Brain pericyte (primary cell): ENCODE measurements at places on chromosomes 12 and 14.

- no peak for DNase-seq
Measured at GRCh38 chr12:102300824-102301461, 103.3 kb upstream of the PMCH start.

- no peak for DNase-seq
Measured at GRCh38 chr14:61542848-61543790, 152.2 kb upstream of the HIF1A start.

DNA sequence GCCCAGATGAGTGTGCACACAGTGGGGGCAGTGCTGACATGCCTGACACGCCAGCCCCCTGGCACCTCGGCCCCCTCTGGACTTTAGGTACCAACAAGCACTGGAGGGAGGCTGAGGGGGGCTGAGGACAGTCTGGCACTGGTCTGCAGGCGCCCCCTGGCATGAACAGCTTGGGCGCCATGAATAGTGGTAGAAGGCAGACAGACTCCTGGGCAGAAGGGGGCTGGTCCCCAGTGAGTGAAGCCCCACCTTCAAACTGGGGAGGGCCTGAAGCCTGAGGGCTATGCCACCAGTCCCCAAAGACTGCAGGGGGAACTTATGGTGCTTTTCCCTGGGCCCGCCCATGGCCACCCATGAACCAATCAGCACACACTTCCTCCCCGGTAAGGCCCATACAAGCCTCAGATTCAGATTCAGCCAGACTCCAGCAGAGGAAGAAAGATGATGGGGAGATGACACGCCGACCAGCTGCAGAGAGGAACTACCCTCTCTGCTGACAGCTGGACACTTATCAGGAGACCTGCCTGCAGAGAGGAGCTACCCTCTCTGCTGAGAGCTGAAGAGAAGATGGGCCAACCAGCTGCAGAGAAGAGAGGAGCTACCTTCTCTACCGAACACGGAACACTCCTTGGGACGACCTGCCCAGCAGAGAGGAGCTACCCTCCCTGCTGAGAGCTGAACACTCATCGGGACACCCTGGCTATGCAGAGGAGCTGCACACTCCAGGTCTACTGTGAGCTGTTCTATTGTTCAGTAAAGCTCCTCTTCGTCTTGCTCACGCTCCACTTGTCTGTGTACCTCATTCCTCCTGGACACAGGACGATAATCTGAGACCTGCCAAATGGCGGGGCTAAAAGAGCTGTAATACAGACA is 324.5 kb downstream of the PCNX1 start:
- no peak for DNase-seq

DNA sequence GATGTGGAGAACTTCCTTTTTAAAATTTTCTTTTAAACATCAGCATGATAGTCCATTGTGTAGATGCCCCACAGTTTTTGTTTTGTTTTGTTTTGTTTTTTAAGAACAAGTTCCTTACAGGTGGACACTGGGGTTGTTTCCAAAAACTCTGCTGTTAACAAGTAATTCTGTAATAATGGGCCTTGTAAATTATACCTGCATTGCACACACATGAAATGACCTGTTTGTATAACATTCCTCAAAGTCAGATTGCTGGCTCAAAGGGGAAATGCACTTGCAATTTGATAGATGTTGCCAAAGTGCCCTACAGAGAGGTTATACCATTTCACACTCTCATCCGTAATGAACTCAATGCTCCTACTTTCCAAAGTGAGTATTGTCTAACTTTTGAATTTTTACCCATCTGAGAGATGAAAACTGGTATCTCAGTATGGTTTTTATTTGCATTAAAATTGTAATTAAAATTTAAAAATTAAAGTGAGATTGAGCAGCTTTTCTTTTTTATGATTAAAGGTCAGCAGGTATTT is 89.2 kb downstream of the SPPL3 start:
- no peak for DNase-seq

DNA sequence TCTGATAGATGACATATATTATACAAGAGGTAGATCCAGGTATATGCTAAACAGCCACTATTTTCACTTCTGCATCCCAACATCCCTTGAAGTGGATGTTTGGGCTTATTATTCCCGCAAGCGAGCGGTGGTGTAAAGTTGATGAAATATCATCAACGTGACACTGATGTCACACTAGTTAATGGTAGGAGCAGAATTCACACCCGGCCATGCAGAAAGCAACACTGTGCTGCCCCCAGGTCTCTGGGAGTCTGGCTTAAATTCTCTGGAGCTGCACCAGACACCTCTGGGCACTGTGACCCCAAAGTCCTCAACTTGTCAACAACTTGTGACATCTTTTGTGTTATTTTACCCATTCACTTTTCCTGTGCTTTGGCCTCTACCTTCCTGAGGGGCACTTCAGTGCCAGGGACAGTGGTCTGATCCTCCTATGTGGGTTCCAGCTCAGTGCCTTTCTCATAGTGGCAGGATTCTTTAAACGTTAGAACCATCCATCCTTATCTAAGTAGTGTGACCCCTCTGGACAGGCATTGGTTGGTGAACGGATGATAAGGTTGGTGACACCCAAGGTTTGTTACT is 952 bp downstream of the DRAM1 start:
- no peak for DNase-seq

- no peak for DNase-seq
Measured at GRCh38 chr14:29056041-29056566, 289.5 kb downstream of the FOXG1 start.

DNA sequence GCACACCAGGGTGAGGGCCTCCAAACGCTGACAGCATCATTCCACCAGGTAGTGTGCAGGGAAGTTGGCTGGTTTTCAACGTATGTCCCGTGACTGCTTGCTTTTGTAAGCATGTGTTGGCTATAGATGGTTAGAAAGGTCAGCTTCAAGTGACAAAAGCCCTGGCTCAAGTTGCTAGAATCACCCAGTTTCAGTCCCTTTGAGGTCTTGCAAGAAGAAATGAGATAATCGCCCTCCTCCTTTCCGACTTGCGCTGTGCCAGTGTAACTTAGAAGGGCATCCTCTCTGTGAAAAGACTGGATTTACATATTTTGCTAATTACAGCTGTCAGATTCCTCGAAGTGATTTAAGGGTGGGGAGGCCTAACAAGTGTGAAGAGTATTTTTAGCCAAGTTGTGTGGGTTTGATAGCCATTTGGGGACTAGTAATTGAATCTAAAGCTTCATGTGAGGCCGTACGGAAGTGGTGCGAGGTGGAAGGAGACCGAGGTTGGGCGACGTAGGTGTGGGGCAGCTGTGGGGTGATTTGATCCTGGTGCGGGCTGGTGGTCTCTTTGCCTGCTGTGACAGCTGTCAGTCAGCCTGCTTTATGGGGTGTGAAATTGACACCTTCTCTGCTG is 94.7 kb downstream of the CHST11 start:
- DNase-seq = no peak

GRCh38 chr12:60421741-60422140 is 825.9 kb downstream of the SLC16A7 start:
- no peak for DNase-seq

- peak; percentile 38 for DNase-seq
Measured at GRCh38 chr12:92784797-92785562, 82.2 kb downstream of the PLEKHG7 start.

DNA sequence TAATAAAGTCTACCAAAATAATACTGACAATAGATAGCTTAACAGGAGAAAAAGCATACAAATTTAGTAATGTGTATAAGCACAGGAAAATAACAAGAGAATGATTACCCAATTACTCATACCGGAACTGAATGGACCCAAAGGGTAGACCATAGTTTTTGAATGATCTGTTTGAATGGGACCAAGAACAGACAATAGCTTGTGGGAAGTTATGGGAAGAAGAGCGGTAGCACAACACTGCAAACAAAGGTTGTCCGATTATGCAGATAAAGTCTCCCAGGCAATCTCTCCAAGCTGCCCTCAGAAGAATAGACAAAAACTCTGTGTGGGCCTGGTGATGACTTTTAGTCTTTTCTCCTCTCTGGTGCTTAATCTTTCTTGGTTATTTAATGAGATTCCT is 96.6 kb upstream of the NEDD1 start:
- no peak for DNase-seq

DNA sequence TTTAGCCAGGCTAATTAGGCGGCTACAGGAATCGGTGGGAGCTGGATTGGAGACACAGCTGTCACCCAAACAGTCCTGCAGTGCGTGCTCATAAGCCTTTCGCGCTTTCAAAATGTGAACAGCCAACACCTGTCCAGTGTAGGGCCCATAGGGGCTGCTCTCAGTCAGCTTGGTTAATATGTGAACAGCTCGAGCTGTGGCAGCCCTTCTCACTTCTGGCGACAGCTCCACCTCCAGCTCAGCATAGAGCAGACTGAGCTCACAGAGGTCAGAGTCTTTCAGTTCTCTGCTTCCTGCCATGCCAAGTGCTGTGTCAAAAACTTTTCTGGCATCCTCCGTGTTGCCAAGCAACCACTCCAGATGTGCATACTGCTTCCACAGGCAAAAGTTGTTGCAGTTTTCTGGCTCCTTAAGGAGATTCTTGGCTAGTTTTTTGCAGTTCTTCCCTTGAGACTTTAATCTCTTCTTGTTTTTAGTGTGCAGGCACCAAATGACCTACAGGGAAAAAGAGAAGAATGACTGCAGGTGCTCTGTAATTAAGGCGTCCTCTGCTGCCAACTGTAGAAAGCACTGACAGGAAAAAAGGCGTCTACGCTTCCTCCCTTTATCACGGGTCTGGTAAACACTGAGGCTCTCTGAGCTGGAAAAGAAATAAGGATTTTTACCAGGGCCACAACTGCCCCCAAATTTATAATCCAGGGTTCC is 32.5 kb downstream of the PSMC1 start:
- no peak for DNase-seq

DNA sequence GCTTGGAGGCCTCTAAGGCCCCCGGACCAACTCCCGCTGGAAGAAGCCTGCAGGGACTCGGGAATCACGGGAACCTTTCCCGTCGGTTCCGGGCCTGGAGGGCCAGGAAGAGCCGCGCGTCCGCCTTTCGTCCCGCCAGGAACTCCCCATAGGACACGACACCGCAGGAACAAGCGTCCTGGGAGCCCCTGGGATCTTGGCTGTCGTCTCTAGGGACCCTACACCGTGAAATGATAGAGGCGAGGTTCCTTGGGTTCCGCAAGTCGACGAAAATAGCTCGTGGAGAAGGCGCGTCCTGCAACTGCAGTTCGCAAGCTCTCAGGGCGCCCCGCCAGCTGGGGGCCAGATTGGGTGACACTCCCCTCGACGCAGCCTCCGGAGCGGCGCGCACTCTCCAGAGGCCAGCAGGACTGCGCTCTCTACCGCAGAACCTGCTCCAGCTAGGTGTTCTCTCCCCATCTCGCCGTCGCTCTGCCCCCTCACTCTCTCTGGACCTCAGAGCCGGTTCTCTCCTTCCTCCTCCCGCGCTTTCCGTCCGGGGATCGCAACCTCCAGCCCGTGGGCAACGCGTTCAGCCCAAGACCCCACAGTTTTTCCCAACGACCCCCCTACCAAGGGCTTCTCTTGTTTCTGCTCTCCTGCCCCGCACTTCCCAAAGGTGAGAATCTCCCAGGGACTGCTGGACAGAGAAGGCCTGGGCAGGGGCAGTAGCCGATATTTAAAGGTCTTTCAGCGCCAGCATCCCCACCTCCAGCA is 776 bp downstream of the BMP4 start:
- no peak for DNase-seq

DNA sequence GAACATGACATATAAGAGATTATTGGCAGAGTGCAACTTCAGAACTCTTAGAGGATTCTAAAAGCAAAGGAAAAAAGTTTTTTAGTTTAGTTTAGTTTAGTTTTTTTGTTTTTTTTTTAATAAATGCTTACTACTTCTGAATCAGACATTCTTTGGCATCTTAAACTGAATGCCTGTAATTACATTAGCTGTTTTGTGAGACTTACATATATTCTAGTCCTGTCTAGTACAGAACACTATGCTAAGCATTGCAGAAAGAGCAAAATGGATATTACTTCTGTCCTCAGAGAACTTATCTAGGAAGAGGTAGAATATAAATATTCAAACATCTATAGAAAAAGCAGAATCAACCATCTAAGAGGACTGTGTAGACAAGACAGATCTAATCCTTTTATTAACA is 133.2 kb downstream of the RAD51B start:
- no peak for DNase-seq

GRCh38 chr12:8941691-8942478 is 7.6 kb downstream of the M6PR start:
- DNase-seq = no peak

- DNase-seq = no peak
Measured at GRCh38 chr14:64993266-64993930, 6.7 kb downstream of the FNTB start.

DNA sequence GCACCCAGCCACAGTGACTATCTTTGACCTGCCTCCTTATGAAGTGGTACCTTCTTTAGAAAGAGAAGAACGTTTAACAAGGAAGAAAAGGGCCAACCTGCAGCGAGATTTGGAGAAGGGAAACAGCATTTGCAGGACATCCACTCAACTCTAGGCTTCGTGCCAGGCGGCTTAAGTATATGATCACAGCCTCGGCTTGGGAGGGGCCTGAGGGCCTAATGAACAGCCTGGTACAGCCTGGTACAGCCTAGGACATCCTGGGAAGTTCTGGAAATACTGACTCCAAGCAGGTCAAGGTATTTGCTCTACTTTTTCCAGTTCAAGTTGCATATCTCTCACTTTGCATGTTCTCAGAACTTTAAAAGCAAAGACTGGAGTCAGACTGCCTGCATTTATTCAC is 16.1 kb downstream of the HCAR2 start:
- DNase-seq = no peak

- DNase-seq = no peak
Measured at GRCh38 chr12:27500546-27500945, 23.5 kb upstream of the PPFIBP1 start.

DNA sequence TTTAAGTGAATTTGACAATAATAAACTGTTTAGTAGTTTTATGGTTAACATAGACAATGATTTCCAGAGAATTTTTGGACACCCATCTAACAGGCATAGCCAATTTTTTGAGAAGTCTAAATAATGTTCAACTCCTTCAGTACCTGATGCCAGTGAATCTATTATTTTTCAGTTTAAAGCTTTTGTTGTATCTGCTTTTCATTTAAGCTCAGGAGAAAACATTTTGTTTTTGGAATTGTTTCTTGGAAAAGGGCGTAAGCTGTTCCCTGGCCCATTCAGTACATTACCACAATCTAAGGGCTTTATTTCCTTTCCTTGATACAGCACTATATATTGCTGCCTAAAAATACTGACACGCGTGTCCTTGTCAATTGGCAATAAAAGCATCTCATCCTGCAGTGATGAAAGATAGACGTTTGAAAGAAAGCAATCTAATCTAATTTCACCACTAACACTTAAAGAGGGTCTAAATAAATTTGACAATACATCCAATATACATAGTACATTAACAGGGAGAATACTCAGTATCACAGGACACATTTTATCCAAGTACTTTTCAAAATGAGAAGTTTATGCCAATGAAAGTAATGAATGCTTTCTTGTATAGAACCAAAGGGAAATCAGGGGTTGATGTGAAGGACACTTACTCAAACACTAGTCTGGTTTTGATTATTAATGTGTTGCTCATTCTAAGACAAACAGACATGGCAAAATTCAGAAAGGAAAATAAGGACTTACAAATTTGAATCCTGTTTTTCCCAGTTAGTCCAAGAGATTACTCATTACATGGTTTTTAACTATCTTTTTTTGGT is 104.2 kb upstream of the LGR5 start:
- no peak for DNase-seq

DNA sequence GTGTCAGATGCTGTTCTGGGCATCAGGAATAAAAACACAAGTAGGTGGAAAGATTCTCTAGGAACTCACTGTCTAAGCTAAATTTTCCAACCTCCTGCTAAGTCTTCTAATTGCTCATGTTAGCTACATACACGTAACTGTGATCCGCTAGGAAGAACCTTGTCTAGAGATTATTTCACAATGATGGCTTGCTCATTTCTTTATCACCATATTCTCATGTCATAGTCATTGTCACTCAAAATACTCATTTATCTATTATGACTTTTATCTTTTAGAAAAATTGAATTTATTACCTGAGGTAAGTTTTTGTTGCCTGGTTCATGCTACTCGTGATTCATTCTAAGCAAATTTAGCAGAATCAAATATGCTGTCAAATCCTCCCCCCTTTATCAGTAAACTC is 1402.4 kb upstream of the FLRT2 start:
- DNase-seq = no peak
